Suppressor macrophage treated with lipopolysaccharide for 4 hours (primary cell): ENCODE measurements at places on chromosomes 3 and 15.

GRCh38 chr3:14758959-14759358, 59.8 kb upstream of the FGD5 start:
- DNase-seq, result no peak

GRCh38 chr3:34301313-34301712, 502.9 kb downstream of the PDCD6IP start:
- no peak for DNase-seq

- no peak for DNase-seq
Observed at GRCh38 chr15:96011136-96011535, 319.4 kb upstream of the NR2F2 start.

GRCh38 chr15:95290176-95290974, 1040.1 kb upstream of the NR2F2 start:
- no peak for DNase-seq

GRCh38 chr15:38538328-38539007, 26.1 kb downstream of the RASGRP1 start:
- DNase-seq, result no peak

GRCh38 chr15:95872366-95872771, 458.1 kb upstream of the NR2F2 start:
- no peak for DNase-seq

- DNase-seq, result peak; percentile 54
Observed at GRCh38 chr15:90742087-90742486, 24.9 kb downstream of the BLM start.

DNA sequence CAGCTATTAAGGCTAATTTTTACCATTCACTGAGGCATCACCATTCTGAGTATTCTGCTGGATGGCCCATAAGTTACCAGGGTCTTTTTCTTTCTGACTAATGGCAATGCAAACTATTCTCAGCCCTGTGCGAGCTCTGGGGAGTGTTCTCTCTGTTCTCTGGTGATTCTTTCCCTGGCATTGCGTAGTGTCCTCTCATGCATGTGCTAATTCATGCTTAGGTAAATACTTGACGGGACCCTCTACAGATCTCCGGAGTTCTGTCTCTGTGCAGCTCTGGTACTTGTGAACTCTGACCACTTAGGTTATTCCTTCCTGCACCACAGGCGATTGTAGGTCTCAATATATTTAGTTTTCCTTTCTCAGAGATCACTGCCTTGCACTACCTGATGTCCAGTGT, 34.8 kb downstream of the UBE2E1 start:
- DNase-seq, result no peak

GRCh38 chr15:58460116-58460790, 28.5 kb downstream of the LIPC start:
- DNase-seq, result no peak

GRCh38 chr15:101180620-101181307, 71.1 kb downstream of the CHSY1 start:
- no peak for DNase-seq

GRCh38 chr3:50123394-50124051, 31.6 kb upstream of the SEMA3F start:
- DNase-seq, result no peak

GRCh38 chr3:58754074-58754473, 87.5 kb upstream of the FAM3D start:
- no peak for DNase-seq

DNA sequence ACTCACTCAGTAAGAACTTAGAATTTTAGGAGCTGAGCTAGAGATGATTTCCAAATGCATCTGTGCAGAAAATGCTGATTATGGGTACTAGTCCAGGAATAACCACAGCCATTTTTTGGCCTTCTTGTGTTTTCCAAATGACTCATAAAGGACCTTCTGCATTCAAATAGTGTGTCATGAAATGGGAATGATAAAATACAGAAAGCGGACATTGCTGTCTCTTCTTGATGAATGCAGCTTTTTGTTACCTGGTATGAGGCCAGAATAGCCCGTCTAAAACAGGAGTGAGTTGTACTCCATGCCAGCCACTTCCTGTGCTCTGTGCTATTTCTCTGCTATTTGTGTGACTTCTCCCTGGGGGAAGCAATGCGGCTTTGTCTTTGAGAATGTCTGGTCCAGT, 20.5 kb upstream of the FRMD5 start:
- no peak for DNase-seq

DNA sequence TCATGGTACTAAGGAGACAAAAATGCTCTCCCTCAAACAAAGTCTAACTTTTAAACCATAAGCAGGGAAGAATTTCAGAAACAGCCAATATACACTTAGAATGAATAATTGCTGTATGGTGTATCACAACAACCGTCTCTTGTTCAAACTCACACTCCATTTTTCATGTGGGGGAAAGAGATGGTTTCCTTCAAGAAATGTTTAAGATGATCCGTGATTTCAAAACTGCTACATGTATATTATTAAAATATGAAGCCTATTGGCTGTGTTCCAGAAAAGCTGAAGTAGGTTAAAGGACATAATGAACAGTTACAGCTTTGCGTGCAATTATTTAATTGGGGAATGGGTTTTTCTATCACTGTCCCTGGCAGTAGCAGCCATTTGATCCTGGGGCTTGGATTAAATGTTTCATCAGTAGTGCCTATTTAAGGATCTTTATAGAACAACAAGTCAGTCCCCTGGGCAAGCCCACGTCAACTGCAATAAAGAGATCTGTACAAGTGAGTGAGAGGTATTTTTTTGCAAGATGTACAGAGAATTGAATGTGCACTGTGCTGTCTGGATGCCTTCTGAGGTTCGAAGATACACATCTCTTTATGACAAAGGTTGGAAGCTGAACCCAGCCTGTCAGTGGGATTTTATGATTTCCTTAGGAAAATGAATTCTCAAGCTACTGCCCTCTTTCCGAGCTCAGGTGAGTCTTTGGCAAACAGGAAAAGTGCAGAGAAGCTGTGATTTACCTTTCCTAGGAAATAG, 337.2 kb upstream of the RARB start:
- no peak for DNase-seq

DNA sequence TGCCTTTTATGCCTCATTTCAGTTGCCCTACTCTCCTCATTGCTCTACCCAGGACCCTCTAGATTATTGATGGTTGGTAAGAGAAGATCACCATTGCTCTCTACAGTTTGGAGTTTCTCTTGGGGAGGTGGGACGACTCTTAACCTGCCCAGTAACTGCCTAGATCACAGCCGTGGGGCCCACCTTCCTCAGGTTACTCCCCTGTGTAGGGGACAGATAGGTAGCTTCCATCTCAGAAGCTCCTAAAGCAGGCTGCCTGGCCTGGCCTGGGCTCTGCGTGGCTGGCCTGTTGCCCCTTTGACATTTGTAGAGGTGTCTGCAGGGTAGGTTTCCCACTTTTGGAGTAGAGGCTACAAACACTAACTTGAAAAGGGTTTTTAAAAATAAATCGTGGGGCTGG, 42.7 kb downstream of the TRIM71 start:
- no peak for DNase-seq

DNA sequence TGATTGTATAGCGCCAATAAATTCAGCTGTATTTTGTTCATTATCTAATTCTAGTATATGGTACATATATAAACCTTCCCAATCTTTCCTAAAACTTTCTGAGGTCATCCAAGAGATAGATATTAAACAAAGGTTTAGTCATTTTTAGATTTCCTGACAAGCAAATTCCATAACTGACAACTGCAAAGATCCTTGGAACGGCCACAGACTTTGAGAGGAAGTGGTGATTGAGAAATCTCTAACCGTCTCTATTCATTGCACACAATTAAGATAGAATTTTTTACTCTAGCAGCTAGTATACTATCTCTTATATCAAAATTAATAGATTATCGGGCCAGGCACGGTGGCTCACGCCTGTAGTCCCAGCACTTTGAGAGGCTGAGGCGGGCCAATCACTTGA, 4.7 kb downstream of the CSNK1G1 start:
- no peak for DNase-seq

- no peak for DNase-seq
Observed at GRCh38 chr3:63557912-63558311, 94.6 kb upstream of the SNTN start.

DNA sequence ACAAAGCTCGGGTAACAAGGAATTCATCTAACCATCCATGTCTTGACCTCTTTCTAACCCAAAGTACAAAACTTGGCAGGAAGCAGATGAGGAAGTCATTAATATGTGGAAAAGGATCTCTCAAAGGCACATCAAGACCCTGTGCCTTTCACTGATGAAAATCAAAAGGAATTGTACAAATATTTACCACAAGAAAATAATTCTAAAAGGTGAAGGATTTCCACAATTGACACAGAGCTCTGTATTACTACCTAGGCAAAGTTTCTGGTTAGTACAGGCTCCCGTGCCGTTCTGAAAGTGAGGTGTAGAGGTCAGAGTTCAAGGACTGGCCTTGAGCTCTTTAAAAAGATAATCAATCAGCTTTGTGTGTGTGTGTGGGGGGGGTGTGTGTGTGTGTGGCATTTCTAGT, 239.7 kb upstream of the ICE2 start:
- DNase-seq, result no peak

GRCh38 chr15:100335335-100335999, 6.3 kb downstream of the ADAMTS17 start:
- no peak for DNase-seq

GRCh38 chr3:60774617-60775016, 476.6 kb downstream of the FHIT start:
- no peak for DNase-seq

GRCh38 chr3:134277066-134277660, 26.5 kb upstream of the RYK start:
- no peak for DNase-seq

GRCh38 chr15:100997442-100997841, 78.3 kb downstream of the LRRK1 start:
- DNase-seq, result no peak

DNA sequence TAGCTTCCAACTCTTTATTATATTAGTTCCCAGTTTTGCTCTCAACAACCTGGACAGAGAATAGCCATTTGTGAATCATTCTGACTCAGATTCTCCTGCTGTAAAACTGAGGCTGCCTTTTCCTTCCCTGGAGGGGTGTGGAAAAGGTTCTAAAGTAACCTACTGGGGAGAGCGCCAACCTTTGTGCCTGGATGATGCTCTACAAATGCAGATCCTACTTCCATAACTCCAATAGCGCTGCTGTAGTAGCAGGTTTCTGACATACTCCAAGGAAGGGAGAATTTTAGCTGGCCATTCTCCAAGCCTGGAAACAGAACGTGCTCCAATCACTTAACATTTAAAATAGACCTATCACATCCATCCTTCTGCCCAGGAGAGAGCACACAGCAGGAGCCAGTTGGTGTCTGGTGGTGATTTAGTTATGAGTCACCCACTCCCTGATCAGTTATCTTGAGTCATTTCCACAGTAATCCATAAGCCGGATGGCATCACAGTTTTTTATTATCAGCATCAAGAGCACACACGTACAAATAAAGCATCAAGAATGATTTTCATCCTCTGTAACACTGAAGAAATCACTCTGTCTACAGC, 38.3 kb downstream of the MYH15 start:
- DNase-seq, result no peak

DNA sequence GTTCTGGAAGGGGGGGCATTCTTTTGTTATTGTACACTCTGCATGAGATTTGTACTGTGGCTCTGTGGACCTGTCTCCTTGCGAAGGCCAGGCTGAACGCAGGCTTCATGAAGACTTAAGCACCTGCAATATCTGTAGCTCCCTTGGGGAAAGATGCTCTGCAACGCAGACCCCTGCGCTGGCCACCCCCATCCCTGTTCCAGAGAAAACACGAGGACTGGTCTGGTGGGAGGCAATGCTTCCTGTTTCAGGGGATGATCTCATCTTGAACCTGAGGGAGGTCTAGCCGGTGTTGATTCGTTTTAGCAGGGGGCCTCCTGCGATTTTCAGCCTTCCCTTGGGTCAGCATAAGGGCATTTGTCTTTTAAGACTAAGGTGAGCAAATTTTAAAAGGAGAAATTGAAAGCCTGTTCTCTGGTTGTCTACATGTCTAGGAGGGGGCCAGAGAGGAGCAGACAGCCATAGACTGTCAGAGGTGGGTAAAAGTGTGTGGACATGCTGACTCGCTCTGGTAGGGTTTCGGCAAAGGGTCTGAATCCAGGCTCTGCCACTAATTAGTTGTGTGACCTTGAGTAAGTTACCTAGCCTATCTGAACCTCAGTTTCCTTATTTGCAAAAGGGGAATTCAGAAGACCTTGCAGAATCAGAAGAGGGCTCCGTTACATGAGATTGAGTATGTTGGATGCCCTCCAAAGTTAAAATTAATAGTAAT, 80.9 kb upstream of the RASGRF1 start:
- DNase-seq, result no peak

DNA sequence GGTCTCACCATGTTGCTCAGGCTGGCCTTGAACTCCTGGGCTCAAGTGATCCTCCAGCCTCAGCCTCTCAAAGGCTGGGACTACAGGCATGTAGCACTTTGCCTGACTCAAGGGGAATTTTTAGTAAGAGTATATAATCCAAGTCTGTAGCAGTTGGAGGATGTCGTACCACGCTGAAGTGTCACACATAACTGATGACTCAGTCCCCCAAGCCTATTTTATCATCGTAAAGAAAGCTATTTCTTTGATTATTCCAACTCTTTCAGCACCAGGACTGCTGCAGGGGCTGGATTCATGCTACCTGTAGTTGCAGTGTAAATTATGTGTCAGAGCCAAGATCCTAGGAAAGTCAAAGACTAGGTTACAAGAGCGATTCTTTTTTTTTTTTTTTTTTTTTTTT, 1.4 kb upstream of the PRKCI start:
- no peak for DNase-seq

DNA sequence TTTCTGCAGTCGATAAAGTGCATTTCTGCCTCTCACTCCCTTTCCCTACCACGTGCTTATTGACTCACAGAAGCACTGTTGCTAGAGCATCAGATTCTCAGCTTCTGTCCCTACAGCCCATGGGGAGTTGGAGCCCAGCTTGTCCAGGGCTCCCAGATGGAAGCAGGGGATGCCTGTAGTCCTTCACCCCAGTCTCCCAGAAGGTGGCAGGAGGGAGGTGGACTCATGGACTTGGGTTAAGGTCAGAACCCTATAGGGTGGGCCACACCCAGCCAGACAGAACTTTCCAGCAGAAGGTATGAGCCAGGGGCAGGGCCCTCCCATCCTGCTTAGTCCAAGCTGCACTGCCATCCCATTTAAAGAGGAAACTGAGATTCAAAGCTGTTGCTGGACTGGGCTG, 33.1 kb upstream of the SEMA3F start:
- DNase-seq, result no peak

DNA sequence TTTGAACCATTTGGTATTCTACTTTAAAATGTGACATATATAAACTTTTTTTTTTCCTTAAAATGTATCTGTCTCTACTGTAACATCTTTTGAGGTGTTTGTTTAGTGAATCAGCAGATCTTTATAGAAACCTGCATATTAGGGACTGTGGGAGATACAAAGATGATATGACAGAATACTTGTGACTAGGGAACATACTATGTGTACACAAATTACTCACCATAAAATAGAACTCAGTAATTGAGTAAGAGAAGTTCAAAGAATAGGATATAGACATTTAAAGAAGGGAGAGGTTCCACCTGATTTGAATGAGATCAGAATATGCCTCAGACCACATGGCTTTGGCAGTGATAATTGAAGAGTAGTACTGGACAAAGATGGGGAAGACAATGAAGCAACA, 47.9 kb downstream of the ATP2C1 start:
- no peak for DNase-seq

GRCh38 chr15:83323296-83323711, 38.8 kb upstream of the BNC1 start:
- DNase-seq, result no peak
